ENCODE measurements at places on chromosomes 1 and 21. TPM values are rescaled to one million over a fixed set of nuclear protein-coding genes. Genes with fewer than 3 reads are reported as not detected.

GRCh38 chr1:151807766-151808165 is 2.5 kb upstream of the LINGO4 start:
- no peak for DNase-seq

DNA sequence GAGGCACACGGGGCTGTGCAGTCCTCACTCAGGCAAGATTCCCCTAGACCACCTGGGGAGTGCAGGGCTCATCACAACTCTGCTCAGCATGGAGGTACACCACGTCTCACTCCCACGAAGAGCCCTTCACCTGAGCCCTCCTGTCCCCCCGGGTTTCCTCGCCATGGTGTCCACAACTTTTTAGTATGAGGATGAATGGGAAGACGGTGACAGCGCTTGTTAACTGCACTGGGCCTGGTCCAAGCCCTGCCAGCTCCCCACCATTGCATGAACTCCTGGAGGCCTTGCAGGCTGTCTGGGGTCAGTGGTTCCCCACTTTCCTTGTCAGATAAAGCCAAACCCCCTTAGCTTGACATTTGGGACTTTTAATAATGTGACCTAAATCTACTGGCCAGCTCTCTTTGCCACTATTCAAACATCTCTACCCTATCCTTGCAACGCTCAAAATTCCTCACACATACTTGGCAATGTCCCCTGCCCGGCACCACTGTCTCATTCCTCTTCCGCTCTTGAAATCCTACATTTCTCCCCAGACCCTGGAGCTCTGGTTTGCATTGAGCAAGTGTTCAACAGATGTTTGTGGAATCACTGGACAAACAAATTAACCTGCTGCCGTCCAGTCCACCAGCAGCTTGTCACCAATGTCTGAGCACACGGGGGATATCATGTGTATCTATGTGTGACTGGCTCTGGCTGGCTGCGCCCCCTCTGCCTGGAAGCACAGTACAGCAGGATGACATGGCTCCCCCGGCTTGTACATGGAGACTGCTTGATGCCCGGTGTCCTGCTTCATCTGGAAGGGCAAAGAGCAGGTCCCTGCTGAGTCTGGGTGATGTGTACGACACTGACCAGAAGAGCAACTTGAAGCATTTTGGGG is 11.2 kb downstream of the TMEM9 start:
- DNase-seq, result no peak

DNA sequence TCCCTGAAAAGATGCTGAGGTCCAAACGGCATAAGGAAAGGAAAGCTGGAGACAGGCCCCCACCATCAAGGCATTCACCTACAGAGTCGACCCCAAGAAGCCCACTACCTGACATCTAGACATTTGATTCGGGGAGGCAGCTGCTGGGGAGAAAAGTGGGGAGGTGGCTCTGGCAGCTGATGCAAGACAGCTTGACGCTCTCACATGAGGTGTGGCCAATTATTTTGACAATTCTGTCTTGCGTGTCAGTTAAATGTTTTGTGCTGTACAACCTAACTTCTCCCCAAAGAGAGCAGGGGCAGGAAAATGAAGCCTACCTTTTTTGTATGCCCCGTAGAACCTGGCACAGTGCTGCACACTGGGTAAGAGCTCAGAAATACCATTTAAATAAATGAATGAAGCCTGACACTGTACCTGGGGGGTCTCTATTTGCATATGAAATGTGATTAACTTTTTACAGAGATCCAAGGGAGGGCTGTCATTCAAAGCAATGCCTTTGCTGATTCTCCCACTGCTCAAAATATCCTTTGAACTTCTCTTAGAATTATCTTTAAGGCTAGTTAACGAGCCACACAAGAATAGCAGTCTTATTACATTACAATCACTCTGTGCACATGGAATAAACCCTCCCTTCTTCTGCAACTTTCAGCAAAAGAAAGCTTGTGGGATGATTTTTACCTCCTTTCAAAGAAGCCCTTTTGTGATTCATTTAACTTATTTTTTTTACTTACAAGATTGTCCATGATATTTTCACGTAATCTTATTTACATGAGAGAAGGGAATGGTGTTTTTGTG is 163.2 kb downstream of the TNR start:
- DNase-seq, result no peak

DNA sequence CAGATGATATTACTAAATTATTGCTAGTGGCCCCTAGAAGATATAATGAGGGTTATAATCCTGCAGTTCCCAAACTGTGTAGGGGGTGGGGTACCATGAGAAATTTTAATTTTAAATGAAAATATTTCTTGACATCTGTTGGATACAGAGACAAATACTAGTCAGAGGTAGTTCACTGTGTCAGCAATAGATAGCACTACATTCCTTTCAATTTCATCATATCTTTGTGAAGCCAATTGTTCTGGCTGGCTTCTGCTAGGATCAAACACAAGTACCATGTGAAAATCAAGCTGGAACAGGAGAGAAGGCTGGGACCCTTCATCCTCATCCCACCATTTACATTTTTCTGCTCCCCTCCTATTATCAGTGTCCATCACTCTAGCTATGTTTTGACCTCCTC is 208.1 kb downstream of the USH2A start:
- DNase-seq, result no peak

- peak; percentile 78 for DNase-seq
Observed at GRCh38 chr1:214316593-214316992, 35.6 kb downstream of the SMYD2 start.

DNA sequence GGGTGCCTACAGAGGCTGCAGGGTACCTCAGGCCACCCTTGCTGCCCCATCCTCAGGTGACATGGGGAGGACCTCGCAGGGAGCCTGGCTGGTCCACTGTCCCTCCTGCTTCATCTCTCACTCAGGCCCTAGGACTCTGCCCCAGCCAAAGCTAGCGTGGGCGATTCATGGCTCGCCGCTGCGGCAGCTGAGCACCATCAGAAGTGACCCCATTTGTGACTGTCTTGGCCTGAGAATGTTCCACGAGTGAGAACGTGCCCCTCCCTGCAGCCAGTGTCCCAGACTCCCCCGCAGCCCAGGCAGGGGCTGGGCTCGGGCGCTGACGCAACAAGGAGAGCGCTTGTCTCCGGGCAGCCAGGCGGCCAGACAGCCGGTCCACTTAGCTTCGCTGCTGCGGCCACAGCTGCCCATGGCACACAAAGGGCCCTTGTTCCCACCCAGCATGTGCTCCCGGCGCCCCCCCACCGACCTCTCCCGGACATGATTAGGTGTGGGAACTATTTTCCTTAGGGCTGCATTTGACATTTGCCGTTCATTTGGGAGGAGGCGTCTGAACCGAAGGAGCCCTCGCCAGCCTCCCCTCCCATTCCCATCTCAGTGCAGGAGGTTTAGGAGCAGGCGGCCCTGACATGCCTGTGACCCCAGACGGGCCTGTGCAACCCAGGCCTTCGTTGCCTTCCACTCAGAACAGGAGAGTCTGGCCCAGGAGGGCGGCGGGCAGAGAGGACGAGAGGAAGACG is 19.3 kb upstream of the POFUT2 start:
- no peak for DNase-seq

GRCh38 chr1:97489834-97490233 is 431.0 kb downstream of the DPYD start:
- DNase-seq, result peak; percentile 13

GRCh38 chr1:51705035-51705434 is 88.1 kb downstream of the OSBPL9 start:
- DNase-seq, result no peak

DNA sequence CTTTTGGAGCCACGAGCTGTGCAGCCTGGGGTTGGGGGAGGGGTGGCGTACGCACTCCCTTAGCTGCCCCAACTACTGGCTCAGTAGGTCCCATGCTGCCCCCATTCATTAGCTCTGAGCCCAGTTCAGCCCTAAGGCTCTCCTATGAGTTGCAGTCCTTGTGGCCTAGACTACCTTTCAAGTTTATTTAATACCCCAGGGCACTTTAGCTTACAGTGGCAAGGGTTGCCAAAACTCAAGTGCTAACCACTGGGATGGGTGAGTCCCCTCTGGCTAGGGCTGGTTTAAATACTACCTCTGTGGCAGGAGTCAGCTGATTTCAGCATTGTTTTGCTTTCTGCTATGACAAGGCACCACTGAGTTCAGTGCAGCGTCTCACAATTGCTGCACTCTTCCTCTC is 118.2 kb downstream of the ODF2L start:
- no peak for DNase-seq

- no peak for DNase-seq
Observed at GRCh38 chr21:16837321-16837720, 675.5 kb upstream of the CXADR start.

DNA sequence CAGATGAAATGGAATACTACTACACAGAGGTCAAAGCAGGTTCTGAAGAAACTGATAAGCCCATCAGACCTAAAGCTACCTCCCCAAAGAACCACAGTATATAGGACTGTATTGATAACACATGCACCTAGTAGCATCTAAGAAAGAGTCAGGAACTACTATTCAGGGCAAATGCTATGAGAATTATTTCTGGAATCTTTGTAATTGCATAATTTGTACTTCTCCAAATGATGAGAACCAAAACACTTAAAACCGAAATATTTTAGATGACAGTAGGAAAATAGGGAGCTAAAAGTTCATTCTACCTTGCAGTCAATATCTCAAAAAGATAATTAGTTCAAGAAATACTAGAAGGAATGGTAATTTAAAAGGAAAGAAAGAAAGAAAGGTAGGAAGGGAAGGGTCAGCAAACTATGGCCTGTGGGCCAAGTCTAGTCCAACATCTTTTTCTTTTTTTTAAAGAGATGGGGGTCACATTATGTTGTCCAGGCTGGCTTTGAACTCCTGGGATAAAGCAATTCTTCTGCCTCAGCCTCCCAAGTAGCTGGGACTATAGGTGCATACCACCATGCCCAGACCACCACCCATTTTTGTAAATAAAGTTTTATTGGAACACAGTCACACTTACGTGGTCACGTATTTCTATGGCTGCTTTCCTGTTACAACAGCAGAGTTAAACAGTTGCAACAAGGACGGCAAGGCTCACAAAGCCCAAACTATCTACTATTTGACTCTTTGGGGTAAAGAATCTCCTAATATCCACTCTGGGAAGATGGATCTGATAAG is 24.0 kb downstream of the EGLN1 start:
- no peak for DNase-seq

- DNase-seq, result peak; percentile 28
Observed at GRCh38 chr1:9078015-9078751, 8.7 kb upstream of the SLC2A5 start.

DNA sequence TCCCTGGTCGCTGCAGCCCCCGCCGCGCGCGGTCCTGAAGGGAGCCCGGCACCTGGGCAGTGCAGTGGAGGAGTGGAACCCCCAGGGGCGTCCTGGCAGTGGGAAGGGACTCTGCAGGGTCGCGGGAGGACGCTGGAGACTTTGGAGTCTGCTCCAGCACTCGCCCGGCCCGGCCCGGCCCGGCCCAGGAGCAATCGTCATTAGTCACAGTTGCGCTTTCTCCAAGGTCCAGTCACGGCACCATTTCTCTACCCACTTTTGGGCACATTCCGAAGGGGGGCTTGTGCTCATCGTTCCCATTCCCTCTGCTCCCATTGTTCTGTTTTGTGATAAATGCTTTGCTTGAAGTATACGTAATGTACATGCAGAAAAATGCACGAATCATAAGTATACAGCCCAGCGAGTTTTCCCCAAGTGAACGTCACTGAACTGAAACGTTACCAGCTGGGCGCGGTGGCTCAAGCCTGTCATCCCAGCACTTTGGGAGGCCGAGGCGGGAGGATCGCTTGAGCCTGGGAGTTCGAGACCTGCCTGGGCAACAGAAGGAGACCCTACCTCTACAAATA is 999 bp downstream of the THAP3 start:
- DNase-seq, result peak; percentile 12

DNA sequence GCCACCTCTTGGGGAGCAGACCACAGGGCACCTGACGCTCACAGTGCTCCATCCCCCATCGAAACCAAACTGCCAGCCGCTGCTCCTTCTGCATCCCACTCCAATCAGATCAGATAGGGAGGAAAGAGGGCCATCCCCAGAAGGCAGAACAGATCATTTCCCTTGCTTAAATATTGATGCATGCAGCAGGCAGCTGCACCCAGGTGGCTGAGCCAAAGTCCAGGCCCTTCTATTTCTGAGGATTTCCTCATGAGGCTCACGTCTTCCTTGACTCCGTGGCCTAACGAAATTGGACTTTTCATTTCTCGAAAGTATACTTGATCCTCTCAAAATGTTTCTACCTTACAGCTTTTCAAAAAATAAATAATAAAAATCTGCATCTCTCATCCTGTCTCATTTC is 239.2 kb downstream of the ATG4C start:
- DNase-seq, result no peak

- peak; percentile 87 for DNase-seq
Observed at GRCh38 chr1:165376041-165376810, 19.7 kb upstream of the LMX1A start.

- DNase-seq, result peak; percentile 84
Observed at GRCh38 chr1:19758227-19758830, 41.4 kb downstream of the TMCO4 start.

DNA sequence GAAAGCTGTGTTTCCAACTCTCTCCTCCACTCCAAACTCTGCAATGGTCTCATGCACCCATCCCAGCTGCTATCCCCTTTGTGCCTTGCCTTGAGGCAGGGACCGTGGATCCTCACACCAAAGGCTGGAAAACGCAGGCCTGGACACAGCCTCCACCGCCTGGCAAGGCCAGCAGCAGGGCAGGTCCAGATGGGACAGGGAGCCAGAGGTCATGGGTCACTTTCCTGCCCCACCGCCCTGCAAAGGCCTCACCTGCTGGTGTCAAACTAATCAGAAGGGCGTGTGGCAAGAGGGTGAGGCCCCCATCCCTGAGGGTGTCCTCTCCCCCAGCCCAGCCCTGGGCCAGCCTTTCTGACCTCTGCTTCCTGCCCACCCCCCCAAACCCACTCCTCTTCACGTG is 106.3 kb downstream of the PAX7 start:
- no peak for DNase-seq

GRCh38 chr1:43277116-43277876 is 7.5 kb downstream of the TMEM125 start:
- no peak for DNase-seq

- no peak for DNase-seq
Observed at GRCh38 chr1:209634005-209634737, 18.1 kb downstream of the LAMB3 start.

GRCh38 chr1:115091572-115091971 is 2.3 kb upstream of the TSPAN2 start:
- DNase-seq, result no peak

GRCh38 chr1:224733027-224733911 is 117.2 kb downstream of the CNIH3 start:
- DNase-seq, result peak; percentile 74

- no peak for DNase-seq
Observed at GRCh38 chr1:222034790-222035189, 292.9 kb upstream of the DUSP10 start.

- DNase-seq, result no peak
Observed at GRCh38 chr1:56477164-56478111, 101.9 kb downstream of the PLPP3 start.

- no peak for DNase-seq
Observed at GRCh38 chr1:198647055-198647454, 8.2 kb downstream of the PTPRC start.

GRCh38 chr1:230493264-230493663 is 67.1 kb upstream of the PGBD5 start:
- DNase-seq, result no peak

ETV3 gene
- total RNA-seq, result 5.2 TPM

DAB1 gene
- total RNA-seq, result not detected

PTPRC gene
- total RNA-seq, result not detected

BEST4 gene
- total RNA-seq, result not detected

SLC22A15 gene
- 1.5 TPM for total RNA-seq

UBXN10 gene
- not detected for total RNA-seq

TCHH gene
- not detected for total RNA-seq

C1orf50 gene
- 1.8 TPM for total RNA-seq

SPRR2A gene
- not detected for total RNA-seq

GBP5 gene
- not detected for total RNA-seq

DIPK1A gene
- 8.6 TPM for total RNA-seq

S100B gene
- not detected for total RNA-seq

ZC3H12A gene
- 4.2 TPM for total RNA-seq

Measured in Caki2 (cell line).